Glomerular endothelial cell (primary cell): ENCODE measurements at places on chromosomes 5 and 9.

- no peak for DNase-seq
These were observed 3.9 kb downstream of the MLLT3 start for GRCh38 chr9:20618361-20618802.

GRCh38 chr5:96317945-96318344 lies 115.1 kb downstream of the PCSK1 start:
- DNase-seq: no peak

DNA sequence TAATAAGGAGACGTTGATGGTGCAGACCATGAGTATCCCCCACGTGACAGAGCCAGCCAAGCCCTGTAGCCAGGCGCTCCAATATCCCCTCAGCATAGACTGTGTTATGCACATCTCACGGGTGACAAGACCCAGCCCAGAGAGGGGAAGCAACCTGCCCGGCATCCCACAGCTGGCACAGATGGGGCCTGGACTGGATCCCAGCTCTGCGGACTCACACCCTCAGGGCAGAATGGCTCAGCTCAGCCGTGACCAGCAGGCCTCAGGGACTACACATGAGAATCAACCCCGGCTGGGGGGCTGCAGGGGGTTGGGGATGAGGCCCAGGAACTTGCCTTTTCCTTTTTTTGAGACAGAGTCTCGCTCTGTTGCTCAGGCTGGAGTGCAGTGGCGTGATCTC lies 11.7 kb downstream of the FIBCD1 start:
- DNase-seq: no peak

DNA sequence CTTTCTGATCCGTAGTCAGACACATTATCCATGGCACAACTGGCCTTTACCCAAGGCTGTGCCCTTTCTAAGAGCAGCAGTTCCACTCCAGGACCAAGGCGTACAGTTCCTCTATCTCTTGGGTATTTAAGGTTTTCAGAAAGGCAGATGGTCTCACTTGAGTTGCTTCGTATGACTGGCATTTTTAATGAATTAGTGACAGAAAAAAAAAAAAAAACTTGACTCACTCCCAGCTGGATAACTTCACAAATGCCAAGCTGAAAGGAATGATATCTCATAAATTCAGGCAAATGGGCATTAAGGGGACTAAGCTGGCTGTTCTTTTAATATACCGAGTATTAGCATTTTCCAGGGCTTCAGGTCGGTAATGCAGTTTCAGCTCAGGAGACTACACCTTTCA lies 60.7 kb downstream of the SLC24A2 start:
- no peak for DNase-seq

- no peak for DNase-seq
These were observed 13.6 kb downstream of the NTNG2 start for GRCh38 chr9:132175431-132175830.

GRCh38 chr9:68895741-68896478 lies 118.0 kb downstream of the PRKACG start:
- DNase-seq: no peak

GRCh38 chr5:78746021-78746770 lies 97.6 kb upstream of the LHFPL2 start:
- no peak for DNase-seq

GRCh38 chr5:32102254-32102986 lies 71.7 kb downstream of the GOLPH3 start:
- DNase-seq: no peak

- no peak for DNase-seq
These were observed 7.4 kb downstream of the NPR2 start for GRCh38 chr9:35798658-35799374.

DNA sequence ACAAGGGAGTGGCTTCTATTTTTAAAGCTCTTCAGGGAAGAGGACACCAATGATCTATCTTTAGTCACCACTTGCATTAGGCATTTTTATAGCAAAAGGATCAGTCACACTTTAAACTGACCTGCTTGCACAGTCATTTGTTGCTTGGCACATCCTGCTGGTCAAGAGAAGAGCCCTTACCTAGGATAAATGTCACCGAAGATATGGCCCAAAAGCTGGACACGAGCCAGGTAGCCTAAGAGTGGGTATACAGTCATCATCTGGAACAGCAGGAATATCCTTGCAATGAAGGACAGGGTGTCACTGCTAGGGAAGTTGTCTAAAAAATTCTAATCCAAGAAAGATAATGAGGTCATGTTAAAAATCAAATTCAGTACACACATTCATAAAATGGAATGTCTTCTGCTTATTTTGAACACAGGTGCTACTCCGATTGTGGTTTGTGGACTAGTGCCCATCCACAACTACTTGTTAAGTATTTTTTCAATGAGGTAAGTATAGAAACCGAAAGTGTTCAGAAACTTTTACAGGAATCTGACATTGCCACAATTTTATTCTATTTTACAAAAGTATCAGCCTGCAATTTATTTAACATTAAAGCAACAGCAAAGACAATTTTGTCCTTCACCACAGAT lies 78.4 kb downstream of the SLC38A9 start:
- DNase-seq: no peak

DNA sequence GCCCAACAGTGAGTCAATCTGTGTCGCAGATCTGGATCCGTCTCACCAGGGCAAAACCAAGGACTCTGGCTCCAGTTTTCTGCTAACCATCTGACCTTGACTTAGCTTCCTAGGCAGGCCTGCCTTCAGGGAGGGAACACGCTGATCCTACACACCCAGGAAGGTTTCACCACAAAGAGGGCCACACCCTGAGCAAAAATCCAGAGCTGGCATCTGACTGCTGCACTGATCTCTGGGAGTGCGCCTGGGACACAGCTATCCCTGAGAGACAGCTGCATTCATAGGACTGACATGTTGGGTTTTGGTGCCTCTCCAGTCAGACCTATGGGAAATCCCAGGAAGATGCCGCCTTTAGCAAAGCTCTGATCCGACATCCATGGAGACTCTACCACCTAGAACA lies 47.5 kb downstream of the CDK5RAP2 start:
- DNase-seq: no peak

DNA sequence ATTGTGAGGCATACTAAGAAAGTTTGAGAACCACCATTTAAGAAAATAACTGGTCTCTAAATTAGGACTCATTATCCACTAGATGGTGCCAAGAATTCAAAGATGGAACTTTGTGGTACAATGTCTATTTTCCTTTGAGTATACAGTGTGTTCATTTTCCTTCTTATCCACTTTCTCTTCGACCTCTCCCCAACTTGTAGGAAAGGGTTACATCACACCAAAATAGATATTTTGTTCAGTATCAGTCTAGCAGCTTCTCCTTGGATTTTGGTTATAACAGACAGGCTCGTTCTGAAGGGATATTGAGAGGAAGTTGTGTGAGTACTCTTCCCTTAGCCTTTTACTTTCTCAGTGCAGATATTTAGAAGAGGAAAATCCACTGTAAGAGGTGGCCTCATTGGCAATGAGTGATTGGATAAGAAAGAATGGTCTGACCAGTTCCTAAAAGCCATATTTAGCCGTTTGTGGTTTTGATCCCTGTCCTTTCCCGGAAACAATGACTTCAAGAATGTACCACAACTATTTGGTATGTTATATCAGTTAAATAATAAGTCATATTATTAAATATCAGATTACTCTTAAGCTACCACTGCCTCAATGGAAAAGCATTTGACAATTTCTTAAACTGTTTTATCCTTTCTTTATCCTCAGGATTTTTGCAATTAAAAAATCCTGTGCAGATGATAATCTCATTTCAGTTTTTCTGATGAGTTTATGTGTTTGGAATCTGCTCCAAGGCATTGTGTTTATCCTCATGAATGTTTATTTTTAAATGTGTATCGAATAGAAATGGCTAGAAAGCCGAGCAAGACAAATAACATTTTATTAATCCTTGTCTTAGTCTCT lies 69.0 kb upstream of the GRAMD2B start:
- peak; percentile 60 for DNase-seq

GRCh38 chr5:32511776-32512374 lies 67.3 kb upstream of the ZFR start:
- DNase-seq: no peak

GRCh38 chr5:33231935-33232334 lies 208.8 kb upstream of the TARS1 start:
- DNase-seq: no peak

DNA sequence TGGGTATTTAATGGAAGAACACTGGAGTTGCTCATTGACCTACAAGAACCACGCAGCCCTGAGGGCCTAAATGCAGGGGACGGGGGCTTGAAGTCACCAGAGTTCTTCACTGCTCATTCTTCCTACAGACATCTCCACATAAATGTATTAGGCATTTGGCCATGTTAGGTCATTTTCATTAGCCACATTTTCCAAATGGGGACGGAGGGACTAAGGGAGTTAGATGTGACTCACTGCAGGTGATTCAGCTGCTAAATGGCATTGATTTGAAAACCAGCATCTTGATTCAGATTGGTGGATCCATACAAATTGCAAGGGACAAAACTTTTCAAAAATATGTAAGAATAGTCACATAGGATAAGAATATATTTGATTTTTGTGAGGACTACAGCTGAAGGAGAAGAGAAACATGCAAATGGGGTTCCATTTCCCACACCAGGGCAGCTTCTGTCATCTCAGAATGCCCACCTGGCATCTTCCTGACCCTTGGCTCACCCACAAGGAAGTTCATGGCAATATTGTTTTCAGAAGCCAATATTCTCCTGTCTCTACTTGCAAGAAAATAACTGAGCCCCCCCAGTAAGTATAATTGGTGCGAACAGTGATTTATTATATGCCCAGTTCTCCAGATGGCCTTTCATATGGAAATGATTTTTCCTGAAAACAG lies 264.8 kb downstream of the DOCK8 start:
- no peak for DNase-seq

GRCh38 chr9:32454280-32454679 lies 69.8 kb downstream of the ACO1 start:
- no peak for DNase-seq

GRCh38 chr5:126568206-126568755 lies 26.7 kb downstream of the ALDH7A1 start:
- DNase-seq: no peak

GRCh38 chr5:10432059-10433008 lies 9.3 kb upstream of the ROPN1L start:
- DNase-seq: no peak

DNA sequence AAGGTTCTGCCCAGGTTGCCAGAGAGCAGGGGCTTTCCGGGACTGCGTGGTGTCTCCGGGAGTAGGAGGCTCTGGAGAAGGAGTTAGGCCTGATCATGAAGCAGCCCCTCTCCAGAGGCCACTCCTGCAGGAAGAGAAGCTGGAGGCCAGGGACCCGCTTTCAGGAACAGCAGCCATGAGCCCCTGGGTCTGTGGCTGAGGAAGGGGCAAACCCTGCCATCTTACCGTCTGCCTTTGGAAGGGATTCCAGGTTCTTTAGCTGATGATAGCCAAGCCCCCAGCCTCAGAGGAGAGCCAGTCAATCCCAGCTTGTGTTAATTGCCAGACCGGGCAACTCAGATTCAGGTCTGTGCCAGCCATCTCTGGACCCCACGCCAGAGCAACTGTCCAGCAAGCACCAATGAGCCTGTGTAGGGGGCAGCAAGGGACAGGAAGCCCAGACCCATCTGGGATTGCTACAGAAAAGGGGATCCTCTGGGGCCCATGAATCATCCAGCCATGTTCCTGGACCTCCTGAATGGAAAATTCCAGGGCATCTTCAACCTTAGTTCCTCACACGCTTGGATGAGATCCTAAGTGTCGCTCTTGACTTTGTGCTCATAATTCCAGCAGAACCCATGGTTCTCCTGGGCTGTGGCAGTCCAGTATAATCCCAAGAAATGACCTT lies 42.7 kb upstream of the MVB12B start:
- no peak for DNase-seq

GRCh38 chr9:25827626-25828025 lies 149.4 kb upstream of the TUSC1 start:
- no peak for DNase-seq

GRCh38 chr9:36134761-36135505 lies 1.6 kb upstream of the GLIPR2 start:
- DNase-seq: no peak

DNA sequence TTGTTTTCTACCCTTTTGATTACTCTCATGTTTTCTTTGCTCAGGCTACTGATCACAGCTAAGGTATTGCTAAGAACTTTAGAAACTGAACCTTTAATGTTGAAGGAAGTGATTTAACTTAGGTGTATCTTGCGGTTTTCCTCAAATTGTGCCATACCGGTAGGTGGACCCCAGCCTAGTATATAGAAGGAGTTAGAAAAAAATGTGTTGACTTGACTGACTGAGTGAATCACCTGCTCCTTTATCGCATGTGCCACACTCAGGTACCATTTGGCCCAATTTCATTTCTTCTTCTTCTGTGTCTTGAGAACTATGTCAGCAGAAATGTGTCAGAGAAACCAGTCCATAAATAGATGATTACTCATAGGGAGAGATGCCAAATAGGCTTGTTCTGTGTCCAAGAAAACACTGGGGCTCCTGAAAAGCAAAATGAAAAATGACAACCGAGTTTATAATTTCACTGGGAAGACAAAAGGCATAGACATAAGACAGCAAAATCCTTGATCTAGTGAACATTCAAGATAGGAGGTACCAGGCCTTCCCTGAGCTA lies 19.4 kb downstream of the PLPPR1 start:
- no peak for DNase-seq

- no peak for DNase-seq
These were observed 119.8 kb downstream of the SIL1 start for GRCh38 chr5:139078345-139078744.

GRCh38 chr5:163894645-163895044 lies 389.2 kb downstream of the MAT2B start:
- DNase-seq: no peak

DNA sequence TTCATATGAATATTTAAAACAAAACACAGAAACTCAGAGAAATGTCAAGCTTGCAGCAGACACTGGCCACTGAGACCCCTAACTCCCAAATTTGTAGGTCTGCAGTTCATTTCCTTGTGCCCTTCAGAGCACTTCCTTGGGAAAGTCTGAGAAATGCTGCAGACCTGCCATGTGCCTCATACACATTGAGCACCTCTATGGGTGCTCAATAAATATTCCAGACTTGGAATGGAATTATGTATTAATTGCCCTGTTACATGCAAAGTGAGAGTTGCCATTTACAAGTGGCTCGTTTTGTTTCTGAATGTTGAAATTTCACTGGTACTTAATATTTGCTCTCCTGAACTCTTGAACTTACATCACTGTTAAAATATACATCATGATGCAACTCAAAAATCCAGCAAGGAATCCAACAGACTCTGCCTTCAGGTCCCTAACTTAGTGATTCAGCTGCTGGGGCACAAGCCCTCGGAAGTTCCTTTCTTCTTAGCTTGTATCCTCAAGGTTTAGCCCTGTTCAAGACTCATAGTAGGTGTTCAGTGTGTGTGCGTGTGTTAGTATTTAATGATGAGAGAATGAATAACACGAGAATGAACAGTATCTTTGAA lies 90.6 kb downstream of the PTCD2 start:
- no peak for DNase-seq

- no peak for DNase-seq
These were observed 4.0 kb upstream of the RHOBTB3 start for GRCh38 chr5:95726811-95727763.

- DNase-seq: no peak
These were observed 59.4 kb upstream of the NEK6 start for GRCh38 chr9:124198331-124198730.

GRCh38 chr5:138180183-138180782 lies 1.4 kb downstream of the KIF20A start:
- peak; percentile 33 for DNase-seq
